ENCODE measurements at places on chromosomes 4 and X.

- no peak for DNase-seq
Observed at GRCh38 chr4:13872155-13872554, 244.6 kb upstream of the BOD1L1 start.

GRCh38 chr4:5399790-5400421 lies 308.5 kb downstream of the EVC2 start:
- DNase-seq = no peak

- no peak for DNase-seq
Observed at GRCh38 chr4:31995943-31996901, 1276.1 kb downstream of the PCDH7 start.

DNA sequence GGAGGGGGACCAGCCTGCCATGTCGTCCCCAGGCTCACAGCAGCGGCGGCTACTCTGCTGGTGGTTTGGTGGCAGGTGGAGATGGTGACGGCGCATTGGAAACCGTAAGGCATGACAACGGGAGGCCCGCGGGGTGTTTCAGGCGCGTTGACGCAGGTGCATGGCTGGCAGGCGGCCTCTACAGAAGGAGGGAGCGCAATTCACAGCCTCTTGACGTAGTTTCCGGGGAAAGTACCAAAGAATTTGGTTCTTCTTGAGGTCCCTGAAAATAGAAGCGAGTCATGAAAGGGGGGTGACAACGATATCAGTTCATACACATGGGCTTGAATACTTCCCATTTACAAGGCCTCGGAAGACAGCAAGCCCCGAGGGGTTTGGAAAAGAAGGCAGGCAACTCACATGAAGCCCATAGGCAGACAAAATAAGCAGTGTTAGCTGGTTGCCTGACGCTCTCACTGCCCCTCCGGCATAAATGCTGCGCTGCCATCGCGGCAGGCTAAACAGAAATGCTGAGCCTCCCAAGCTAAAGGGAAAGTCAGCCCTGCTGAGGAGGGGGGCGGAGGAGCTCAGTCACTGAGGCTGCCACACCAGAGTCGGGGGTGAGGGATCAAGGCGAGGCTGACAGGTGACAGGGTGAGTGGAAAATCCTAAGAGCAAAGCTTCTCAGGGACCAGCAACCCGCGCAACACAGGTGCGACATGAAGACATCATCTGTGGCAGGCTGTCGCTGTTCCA lies 52.3 kb upstream of the PDLIM3 start:
- peak; percentile 87 for DNase-seq

- no peak for DNase-seq
Observed at GRCh38 chr4:76790377-76790776, 107.6 kb downstream of the SOWAHB start.

DNA sequence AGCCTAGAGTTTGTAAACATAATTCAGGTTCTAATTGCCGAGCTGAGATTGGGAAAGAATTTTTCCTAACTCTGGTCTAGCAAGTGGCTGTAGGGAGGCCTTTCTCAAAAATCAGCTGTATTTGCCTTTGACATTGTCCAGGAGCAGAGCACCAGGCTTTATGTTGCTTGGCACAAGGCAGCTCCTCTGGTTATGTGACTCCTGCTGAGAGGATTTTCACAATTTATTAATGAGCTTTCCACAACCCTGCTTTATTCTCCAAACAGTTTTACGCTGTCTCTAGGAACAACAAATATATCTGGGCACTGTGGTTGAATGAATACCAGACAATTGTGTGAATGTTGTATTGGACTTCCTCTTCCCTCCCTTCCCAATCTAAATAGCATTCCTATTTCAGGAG lies 14.9 kb downstream of the LSM6 start:
- DNase-seq = no peak

GRCh38 chrX:39728025-39728424 lies 369.7 kb downstream of the BCOR start:
- DNase-seq = no peak

DNA sequence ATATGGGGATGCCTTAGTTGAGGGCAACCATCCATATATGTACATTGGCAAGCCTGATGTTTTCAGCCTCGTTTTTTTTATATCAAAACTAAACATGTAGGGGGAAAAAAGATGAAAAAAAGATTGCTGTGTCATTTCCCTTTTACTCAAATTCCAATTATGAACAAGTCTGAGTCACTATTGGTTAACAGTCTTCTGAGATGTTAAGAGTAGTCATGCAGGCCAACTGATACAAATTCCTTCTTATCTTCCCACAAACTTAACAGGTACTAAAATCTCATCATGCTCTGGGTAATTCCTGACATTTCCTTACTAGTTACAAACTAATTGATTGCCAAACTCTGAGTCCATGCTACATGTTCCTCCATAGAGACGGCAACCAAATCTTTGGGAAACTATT lies 222.1 kb downstream of the FRMPD4 start:
- DNase-seq = no peak

GRCh38 chrX:108199691-108200090 lies 108.1 kb downstream of the ATG4A start:
- peak; percentile 4 for DNase-seq

GRCh38 chrX:132004728-132005127 lies 18.4 kb upstream of the STK26 start:
- no peak for DNase-seq

DNA sequence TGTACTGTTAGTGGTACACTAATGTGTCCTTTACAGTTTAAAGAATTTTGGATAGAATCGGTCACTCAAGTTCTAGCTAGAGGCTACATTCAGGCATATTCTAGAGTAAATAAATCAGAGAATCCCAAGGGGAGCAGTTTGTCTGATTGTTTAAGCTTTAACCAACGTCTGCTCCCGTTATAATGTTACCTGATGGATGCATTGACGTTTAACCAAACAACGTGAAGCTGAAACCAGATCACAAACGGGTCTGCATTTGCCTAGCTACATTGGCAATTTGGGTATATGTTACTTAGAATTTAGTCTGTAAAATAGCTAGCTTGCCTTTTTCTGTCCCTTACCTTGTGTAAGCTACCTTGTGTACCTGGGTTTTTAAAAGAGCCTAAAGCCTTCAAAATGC lies 1.6 kb downstream of the PI4K2B start:
- no peak for DNase-seq

GRCh38 chr4:37095925-37096324 lies 148.6 kb upstream of the NWD2 start:
- DNase-seq = no peak

DNA sequence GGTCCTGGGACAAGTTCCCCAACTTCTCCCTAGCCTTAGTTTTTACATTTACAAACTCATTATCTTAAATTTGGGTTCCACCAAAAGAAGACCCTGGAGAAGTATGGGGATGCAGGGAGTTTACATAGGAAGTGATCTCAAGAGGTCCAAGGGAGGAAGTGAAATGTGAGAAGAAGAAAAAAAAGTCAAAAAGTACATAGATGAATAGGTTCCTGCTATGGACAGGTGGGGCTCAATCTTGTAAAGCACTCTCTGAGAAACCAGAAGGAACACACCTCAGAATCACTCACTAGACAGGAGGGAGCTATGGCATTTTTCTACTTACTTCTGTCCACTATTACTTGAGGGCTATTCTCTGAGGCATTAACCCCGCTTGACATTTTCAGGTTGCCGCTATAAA lies 56.6 kb downstream of the ARHGAP6 start:
- no peak for DNase-seq

GRCh38 chr4:152572417-152573086 lies 36.7 kb upstream of the FBXW7 start:
- DNase-seq = no peak

GRCh38 chr4:176150356-176150682 lies 45.1 kb downstream of the SPATA4 start:
- no peak for DNase-seq

GRCh38 chr4:119550857-119551532 lies 77.6 kb downstream of the PDE5A start:
- DNase-seq = no peak

- DNase-seq = no peak
Observed at GRCh38 chr4:83618991-83619645, 83.2 kb downstream of the GPAT3 start.

- no peak for DNase-seq
Observed at GRCh38 chrX:134683351-134684005, 25.2 kb upstream of the PLAC1 start.

DNA sequence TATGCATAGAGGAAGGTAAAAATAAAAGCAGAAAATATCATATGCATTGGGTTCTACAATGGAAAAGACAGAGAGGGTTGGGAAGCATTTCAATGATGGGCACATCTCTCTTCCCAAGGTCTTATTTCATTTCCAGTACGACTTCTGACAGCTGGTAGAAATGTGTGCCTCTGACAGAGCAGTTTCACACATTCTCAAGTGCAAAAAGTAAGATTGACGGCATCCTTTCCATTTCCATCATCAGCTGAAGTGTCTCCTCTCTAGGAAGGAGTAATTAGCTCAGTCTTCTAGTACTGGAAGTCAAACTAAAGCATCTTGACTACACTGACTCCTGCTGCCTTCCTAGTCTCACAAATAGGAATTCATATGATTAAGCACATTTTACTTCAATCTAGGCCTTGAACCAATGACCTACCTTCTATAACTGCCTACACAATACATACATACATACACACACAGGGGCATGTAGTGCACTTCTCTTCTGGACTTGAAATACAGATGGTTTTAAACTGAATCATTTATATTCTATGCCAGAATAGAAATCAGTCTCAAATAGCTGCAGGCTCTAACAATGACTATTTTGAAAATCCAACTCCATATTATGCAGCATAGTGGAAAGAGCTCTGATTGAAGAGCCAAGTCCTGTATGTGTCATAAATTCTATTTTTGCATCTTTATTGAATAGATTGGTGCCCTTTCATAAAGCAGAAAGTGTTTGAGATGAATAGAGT lies 473.4 kb downstream of the INPP4B start:
- DNase-seq = no peak

DNA sequence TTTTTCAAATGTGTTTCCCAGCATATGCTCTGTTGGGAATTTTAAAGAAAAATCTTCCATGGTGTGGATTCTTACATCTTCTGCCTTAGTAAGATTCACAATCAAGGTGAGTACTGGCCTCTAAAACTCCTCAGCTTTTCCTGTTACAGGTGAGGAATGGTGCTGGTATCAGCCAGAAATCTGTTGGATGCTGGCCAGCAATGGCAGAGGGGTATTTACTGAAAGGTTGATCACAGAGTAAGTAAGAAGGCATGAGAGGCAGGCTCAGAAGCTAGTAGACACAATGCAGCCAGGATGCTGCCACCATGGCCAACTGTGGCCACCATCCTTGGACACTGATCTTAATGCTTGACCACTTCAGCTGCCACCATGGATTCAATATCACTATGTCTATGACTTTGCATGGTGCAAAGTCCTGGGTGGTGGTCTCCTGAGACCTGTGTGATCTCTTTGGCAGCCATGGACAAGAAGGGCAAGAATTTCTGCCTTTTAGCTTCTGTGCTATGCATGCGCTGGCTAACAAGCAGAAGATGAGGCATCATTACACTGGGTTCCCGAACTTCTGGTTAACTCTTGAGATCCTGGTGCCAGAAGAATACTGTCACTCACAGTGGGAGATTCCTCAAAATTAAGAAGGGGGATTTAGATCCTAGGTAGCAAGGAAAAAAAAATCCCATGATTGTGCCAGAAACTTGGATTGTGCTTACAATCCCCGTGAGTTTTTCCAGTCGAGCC lies 60.2 kb downstream of the CHRNA9 start:
- DNase-seq = no peak

DNA sequence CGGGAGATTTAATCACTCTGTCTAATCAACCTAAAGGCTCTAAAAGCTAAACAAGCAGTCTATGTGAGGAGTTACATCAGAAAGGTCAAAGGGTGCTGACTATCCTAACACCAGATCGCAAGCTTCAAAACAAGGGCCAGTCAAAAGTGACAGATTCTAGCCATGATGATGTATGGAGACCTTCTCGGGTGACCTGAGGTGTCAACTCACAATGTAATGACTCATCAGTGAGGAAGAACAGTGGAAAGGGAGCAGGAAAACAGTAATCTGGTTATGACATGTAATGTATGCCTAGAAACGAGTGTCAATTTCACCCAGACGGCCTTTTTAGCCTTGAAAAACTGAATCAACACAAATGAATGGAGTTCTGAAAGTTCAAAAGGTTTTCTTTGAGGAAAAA lies 375.3 kb downstream of the IDS start:
- no peak for DNase-seq

DNA sequence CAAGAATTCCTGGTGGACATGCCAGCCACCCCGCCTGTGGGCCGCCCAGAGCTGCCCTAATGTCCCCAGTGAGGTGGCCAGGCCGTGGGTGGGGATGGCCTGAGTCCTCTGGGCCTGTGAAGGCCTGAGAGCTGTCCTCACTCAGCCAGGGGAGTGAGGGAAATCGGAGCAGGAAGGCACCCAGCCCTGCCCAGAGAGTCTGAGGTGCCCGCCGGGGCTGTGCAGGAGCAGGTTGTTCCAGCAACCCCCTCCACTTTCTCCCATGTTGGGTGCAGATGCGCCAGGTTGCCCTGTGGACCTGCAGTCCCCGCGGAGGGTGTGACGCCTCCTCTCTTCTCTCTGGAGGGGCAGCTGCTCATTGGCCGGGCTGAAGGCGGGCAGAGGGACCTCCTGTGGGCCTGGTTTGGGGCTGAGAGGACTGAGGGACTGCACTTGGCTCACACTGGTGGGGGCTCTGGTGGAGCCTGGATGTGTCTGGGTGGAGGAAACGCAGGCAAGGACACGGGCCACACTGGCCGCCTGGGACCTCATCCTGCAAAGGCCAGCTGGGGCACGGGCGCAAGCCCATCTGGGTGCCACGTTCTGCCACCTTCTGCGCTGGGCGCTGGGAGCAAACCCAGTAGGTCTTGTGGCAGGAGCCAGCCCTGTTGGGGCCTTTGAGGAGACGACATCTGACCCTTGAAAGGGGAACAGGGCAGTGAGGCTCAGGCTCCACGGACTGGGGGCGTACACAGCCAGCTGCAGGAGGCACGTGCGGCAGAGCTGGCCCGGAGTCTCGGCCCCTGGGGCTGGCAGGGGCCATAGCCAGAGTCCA lies 14.0 kb downstream of the DOK7 start:
- no peak for DNase-seq

DNA sequence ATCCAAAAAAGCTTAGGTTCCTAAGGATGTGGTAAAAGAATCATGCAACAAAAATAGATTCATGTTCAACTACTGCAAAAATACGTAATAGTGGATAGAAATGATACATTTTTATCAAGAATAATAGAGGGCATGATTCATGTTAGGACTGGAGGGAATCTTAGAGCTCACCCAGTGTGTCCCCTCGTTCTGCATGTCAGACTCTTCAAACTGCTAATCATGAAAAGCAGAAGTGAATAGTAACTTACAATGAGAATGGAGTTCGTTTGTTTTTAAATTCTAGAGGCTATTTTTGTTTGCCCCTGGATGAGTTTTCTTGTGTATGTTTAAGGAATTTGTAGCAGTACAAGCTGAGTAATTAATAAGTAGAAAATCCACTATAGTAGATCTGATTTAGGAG lies 79.4 kb downstream of the MSL3 start:
- DNase-seq = no peak

DNA sequence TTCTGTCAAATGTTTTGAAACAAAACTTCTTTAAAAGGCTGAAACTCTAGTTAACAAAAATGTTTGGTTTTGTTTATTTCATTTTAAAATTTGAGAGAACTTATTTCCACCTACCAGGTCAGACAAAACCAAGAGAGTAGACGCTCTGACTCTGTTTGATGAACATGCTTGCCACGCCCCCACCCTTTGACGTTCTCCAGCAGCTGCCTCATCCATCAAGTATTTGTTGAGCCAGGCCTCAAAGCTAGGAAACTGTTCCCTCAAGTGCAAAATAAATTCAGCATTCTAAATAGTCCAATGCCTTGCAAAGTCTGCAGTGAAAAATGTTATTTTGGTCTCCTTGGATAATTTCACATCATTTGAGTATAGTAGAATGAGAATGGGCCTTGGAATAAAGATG lies 121.6 kb downstream of the GUCY2F start:
- DNase-seq = no peak
